Panc1 (cell line): ENCODE measurements at places on chromosomes 6 and 20. TPM values are rescaled to one million over a fixed set of nuclear protein-coding genes. Genes with fewer than 3 reads are reported as not detected.

- DNase-seq, result no peak
- H3K4me3 ChIP-seq, result no peak overlapping the region
- H3K27ac ChIP-seq, result no peak overlapping the region
- peaks cover 6% of the 10 kb centered on the region; the same call in 1 of the 2 replicates for H3K4me1 ChIP-seq
- no peaks in the 10 kb centered on the region for H3K36me3 ChIP-seq
These were observed 57.2 kb downstream of the IL20RA start for GRCh38 chr6:136987526-136987925.

DNA sequence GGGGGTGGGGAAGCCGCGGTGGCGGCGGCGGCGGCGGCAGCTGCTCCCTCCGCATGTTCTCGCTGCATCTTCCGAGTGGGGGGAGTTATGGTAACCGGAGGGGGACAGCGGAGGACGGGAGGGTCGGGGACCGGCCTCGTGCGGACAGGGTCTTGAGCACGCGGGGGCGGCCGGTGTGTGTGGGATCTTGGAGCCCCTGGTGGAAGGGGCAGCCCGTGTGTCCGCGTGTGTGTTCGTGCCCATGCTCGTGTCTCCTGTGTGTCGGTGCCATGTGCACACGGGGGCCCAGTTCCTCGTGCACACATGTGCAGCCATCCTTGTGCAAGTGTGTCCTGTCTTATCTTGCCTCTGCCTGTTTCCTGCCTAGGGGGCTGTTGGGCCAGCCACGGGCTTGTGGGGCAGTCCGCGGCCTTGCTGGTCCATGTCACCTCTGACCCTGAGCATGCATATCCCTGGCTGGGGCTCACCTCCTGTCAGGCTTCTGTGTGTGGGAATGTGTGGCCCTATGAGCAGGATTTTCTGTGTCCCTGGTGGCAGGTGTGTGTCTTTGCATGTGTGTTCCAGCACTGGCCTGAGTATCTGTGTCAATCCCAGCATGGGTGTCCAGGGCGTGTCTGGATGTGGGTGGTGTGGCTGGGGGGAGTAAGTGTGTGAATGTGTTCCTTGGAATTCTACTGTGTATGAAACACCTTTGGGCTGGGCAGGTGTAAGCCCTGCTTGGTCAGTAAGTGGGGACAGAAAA lies 8.5 kb downstream of the SYNGAP1 start:
- no peaks in the 10 kb centered on the region for H3K27me3 ChIP-seq
- no peaks in the 10 kb centered on the region for H3K36me3 ChIP-seq
- peaks cover 37% of the 10 kb centered on the region for H3K4me1 ChIP-seq
- no peak for DNase-seq

DNA sequence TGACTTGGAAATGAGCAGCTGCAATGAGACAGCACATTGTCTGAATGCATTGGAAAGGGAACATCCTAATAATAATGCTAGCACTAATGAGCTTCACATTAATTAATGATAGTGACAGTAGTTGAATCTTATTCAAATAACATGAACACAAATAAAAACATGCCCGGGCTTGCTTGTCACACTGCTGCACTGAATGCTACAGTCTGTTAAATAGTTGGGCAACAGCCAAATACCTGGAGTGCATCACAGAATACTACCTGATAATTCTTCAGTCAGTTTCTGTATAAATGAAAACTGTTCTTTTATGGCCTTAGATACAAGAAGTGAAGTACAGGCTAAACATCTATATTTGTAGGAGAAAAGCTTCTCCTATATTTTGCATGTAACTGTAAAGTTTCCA lies 458.7 kb downstream of the RNF144B start:
- no peak overlapping the region for H3K4me3 ChIP-seq
- no peak for DNase-seq
- H3K27ac ChIP-seq, result no peak overlapping the region
- no peaks in the 10 kb centered on the region for H3K27me3 ChIP-seq

DNA sequence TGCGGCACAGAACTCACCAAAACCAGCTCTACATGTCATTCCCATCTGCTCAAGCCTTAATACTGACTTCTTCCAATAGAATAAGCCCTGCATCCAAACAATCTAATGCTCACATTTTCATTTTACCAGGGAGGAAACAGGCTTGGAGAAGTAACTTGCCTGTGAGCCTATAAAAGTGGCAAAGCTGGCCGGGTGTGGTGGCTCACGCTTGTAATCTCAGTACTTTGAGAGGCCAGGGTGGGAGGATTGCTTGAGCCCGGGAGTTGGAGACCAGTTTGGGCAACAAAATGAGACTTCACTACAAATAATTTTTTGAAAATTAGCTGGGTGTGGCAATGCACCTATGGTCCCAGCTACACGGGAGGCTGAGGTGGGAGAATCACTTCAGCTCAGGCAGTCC lies 133.7 kb downstream of the LY86 start:
- no peaks in the 10 kb centered on the region; the same call in 1 of the 2 replicates for H3K27me3 ChIP-seq
- peaks cover 3% of the 10 kb centered on the region; the same call in 1 of the 2 replicates for H3K4me1 ChIP-seq
- no peak for DNase-seq
- H3K27ac ChIP-seq, result no peak overlapping the region
- no peaks in the 10 kb centered on the region for H3K36me3 ChIP-seq

- no peak overlapping the region for H3K4me3 ChIP-seq
- no peaks in the 10 kb centered on the region; the same call in 1 of the 2 replicates for H3K27me3 ChIP-seq
- no peaks in the 10 kb centered on the region for H3K4me1 ChIP-seq
These were observed 548.9 kb downstream of the CBLN4 start for GRCh38 chr20:55456316-55456940.

DNA sequence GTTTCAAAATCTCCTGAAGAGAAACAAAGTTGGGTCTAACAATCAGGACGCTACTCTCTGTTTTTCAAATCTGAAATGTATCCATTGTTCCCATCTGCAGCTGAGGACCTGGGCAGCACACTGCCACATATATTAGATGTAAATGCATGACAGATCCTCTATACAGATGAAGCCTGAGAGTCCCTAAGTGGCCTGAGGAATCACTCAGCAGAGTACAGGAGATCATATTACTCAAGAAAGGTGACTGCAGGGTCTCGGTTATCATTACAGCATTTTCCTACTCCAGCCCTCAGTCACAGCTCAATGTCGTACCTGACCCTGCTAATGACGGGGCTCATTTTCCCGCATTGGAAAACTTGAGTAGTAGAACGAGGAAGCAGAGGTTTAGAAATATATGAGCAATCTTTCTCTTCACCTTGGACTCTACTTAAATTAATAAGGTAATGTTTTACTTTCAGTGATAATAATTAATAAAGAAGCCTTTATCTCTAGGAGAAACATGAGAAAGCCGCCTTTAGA lies 256.2 kb upstream of the IRAK1BP1 start:
- no peak overlapping the region for H3K4me3 ChIP-seq
- no peak overlapping the region for H3K27ac ChIP-seq
- H3K4me1 ChIP-seq, result no peaks in the 10 kb centered on the region
- H3K36me3 ChIP-seq, result no peaks in the 10 kb centered on the region

DNA sequence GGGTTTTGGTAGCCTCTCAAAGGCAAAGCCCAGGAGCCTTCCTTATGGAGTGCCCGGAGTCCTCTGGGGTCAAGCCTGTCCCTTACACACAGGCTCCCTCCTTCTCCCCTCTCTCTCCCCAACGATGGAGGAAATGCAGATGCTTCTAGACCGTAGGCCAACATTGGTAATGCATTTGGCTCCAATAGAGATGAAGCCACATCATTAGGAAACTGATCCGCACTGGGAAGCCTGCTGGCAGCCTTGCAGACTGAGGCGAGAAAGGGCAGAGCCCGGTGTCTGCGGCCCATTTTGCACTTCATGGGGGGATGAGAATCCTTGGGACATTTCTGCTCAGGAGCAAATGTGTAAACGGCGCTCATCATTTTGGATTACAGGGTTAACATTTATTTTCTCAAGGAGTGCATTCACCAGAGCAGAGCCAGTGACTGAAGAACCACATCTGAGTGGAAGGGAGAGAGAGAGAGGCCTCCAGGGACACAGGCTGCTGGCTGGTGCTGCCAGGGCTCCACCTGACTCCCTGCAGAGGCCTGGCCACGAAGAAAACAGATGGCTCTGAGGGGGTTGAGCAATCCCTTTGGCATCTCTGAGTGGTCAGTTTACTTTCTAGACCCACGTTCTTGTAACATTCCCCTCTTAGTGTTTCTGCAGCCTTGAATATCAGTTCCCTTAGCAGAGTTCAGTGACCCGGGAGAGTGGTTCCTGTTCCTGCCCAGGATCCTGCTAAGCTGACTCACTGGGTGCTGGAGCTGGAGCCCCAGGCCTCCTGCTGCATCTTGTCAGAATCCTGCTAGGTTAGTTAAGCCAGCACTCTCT lies 4.4 kb upstream of the CST3 start:
- no peaks in the 10 kb centered on the region for H3K36me3 ChIP-seq
- H3K4me1 ChIP-seq, result no peaks in the 10 kb centered on the region
- H3K27ac ChIP-seq, result no peak overlapping the region

GRCh38 chr20:62533591-62534495 lies 58.0 kb upstream of the GATA5 start:
- no peak for DNase-seq
- H3K27me3 ChIP-seq, result no peaks in the 10 kb centered on the region
- no peaks in the 10 kb centered on the region for H3K36me3 ChIP-seq
- no peak overlapping the region for H3K4me3 ChIP-seq

- no peaks in the 10 kb centered on the region for H3K36me3 ChIP-seq
- H3K4me1 ChIP-seq, result no peaks in the 10 kb centered on the region; the same call in 1 of the 2 replicates
- no peak for DNase-seq
- H3K27me3 ChIP-seq, result no peaks in the 10 kb centered on the region; the same call in none of the 2 replicates
- no peak overlapping the region for H3K4me3 ChIP-seq
- H3K27ac ChIP-seq, result no peak overlapping the region
These were observed 8.4 kb upstream of the BMP7 start for GRCh38 chr20:57274846-57275245.

GRCh38 chr20:54267483-54268003 lies 59.7 kb downstream of the PFDN4 start:
- no peaks in the 10 kb centered on the region for H3K4me1 ChIP-seq
- no peak overlapping the region for H3K27ac ChIP-seq
- no peaks in the 10 kb centered on the region for H3K36me3 ChIP-seq
- DNase-seq, result no peak
- no peak overlapping the region for H3K4me3 ChIP-seq

GRCh38 chr20:50508171-50508755 lies 1.9 kb upstream of the PTPN1 start:
- H3K27me3 ChIP-seq, result no peaks in the 10 kb centered on the region
- H3K36me3 ChIP-seq, result no peaks in the 10 kb centered on the region; the same call in 1 of the 2 replicates
- no peak for DNase-seq
- H3K4me3 ChIP-seq, result no peak overlapping the region

DNA sequence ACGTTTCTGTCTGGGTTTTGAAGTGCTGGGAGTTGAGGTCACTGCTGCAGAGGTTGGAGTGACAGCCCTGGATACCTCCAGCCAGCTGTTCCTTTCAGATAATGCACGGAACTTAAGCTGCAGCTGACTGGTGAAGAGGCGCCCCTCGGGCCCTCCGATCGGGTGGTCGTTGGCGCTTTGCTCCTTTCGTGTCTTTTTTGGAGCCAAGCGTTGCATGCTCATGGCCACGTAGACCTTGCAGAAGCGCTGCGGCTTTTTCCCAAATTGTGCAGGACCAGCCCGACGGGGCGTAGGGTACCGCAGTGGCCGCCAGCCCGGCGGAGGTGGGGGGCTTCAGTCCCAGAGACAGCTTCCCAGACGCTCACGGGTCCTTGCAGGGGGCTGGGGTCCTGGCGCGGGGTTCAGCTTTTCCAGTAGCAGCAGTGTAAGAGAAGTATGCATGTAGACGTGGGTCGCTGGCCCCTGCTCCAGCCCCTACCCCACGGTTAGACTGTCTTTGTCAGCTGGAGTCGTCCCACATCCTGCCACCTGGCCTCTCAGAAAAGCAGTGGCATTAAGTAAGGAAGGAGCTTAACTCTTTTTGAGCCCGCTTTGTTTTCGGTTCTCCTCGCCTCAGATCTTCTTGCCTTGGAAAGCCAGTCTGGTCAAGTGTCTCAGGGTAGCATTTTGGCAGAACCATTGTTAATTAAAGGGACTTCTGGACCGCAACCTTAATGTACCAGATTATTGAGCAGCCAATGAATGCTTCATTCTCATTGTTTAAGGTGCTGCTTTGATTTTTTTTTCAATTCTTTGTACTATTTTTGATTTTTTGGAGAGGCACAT lies 838 bp downstream of the TNFAIP3 start:
- DNase-seq, result no peak
- peak overlapping the region; percentile 74 for H3K4me3 ChIP-seq
- H3K27me3 ChIP-seq, result no peaks in the 10 kb centered on the region
- H3K36me3 ChIP-seq, result no peaks in the 10 kb centered on the region
- H3K27ac ChIP-seq, result peak overlapping the region; percentile 57

- no peak overlapping the region for H3K4me3 ChIP-seq
- H3K36me3 ChIP-seq, result no peaks in the 10 kb centered on the region
- no peak overlapping the region for H3K27ac ChIP-seq
- no peaks in the 10 kb centered on the region for H3K4me1 ChIP-seq
These were observed 118.8 kb downstream of the RALGAPA2 start for GRCh38 chr20:20593447-20594170.

DNA sequence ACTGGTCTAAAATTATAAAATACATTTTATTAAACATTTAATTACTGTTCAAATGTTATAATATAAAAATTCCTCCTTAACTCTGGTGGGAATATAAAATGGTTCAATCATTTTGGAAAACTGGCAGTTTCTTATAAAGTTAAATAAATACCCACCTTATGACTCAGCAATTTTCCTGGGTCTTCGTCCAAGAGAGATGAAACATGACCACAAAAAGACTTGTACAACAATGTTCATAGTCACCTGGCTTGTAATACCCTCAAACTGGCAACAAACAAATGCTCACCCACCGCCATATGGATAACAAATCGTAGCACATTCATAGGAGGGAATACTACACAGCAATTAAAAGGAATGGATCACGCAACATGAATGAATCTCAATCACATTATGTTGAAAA lies 66.0 kb upstream of the RIN2 start:
- no peaks in the 10 kb centered on the region for H3K36me3 ChIP-seq
- H3K4me1 ChIP-seq, result peaks cover 6% of the 10 kb centered on the region
- no peaks in the 10 kb centered on the region for H3K27me3 ChIP-seq
- DNase-seq, result no peak
- H3K27ac ChIP-seq, result peak overlapping the region; percentile 39; the same call in 1 of the 2 replicates

DNA sequence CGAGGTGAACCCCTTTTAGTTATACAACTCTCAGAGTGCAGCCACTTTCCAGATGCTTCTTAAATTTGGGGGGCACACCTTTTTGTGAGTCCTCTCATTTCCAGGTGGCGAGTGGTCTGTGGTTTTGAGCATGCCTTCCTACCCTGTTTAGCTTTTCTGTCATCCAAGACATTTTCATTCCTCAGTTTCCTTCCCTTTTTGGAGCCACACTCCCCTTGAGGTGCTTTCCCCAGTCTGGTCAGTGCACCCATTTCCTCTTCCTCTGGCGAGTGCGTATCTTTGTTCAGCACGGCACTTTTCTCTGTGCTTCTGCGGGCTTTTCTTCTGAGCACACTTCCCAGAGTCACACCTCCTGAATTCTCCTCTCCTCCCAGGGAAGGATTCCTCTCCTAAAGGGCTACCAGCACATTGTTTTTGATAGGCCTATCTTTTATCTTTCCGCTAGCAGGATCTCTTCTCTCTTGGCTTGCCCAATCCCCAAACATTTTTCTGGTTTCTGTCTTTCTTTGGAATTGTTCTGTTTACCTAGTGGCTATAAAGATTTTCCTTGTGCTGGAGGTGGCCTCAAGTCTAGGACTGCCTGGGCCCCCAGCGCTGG lies 1.4 kb downstream of the PHF20 start:
- no peaks in the 10 kb centered on the region; the same call in 1 of the 2 replicates for H3K36me3 ChIP-seq
- peaks cover 31% of the 10 kb centered on the region for H3K4me1 ChIP-seq
- peak overlapping the region; percentile 95 for H3K27ac ChIP-seq
- H3K27me3 ChIP-seq, result no peaks in the 10 kb centered on the region

- no peak for DNase-seq
- H3K27me3 ChIP-seq, result no peaks in the 10 kb centered on the region
- peaks cover 18% of the 10 kb centered on the region for H3K4me1 ChIP-seq
These were observed 12.6 kb downstream of the ID4 start for GRCh38 chr6:19849755-19850154.

The CAP2 gene
- total RNA-seq, result 37.0 TPM

The WFDC5 gene
- not detected for total RNA-seq

The TOX2 gene
- 85.4 TPM for total RNA-seq

The MAPK13 gene
- total RNA-seq, result 2.5 TPM

The EEF1A2 gene
- 178 TPM for total RNA-seq

The SIRPB2 gene
- total RNA-seq, result not detected

The NOL7 gene
- total RNA-seq, result 74.4 TPM
